Activated CD4-positive, alpha-beta T cell treated with anti-CD3 and anti-CD28 coated beads, Interleukin-2, amount 50 U/mL, for 24 hours (primary cell): ENCODE measurements at places on chromosomes 2 and 18.

DNA sequence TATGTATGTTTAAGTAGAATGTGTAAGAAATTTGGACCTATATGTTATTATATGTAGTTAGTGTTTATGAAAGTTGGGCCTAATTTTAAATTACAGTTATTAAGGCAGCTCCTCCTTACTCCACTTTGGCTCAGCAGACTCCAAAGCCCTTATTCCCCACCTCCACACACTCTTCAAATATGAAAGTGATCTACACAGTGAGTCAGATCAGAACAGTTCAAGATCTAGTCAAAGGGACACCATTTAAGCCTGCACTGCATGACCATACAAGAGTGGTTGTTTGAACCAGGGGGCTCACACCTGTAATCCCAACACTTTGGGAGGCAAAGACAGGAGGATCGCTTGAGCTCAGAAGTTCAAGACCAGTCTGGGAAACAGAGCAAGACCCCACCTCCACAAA is 21.2 kb upstream of the PMAIP1 start:
- DNase-seq, result no peak

DNA sequence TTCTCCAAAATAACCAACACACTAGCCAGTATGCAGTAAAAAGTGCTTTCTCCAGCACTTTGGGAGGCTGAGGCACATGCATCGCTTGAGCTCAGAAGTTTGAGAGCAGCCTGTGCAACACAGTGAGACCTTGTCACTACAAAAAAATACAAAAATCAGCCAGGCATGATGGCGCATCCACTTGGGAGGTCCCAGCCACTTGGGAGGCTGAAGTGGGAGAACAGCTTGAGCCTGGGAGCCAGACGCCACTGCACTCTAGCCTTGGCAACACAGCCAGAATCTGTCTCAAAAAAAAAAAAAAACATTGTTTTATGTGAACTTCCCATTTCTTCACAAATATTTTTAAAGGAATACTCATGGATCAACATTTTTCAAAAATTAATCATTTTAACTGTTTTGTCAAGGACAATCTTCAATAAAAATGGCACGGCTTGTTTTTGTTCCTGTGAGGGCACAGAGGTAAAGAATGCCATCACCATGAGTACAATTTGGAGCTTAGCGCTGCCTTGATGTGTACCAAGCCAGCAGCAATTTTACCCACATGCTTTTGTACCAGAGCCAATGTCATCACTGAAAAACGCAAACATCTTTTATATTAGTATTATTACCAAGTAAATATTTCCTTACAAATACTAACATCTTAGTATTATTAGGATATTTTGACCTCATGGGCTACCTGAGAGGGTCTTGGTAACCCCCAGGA is 26.7 kb downstream of the RAB1A start:
- DNase-seq, result no peak

DNA sequence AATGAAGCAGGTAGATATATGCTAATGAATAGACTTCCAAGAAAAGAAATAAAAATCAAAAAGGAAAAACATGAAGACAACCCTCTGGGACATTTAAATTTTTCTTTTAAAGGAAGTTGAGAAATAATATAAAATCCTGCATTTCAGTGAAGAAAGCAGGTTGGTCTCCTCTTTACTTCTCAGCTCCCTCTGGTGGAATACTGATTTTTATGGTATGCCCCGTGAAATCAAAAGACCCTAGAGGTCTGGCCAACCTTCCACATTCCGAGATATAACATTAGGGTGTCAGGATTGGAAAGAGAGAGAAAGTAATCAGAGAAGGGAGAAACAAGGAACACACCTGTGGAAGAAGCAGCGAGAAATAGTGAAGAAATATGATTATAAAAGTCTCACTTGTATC is 72.7 kb downstream of the DNER start:
- no peak for DNase-seq

- no peak for DNase-seq
Observed at GRCh38 chr2:212939777-212940531, 211.5 kb downstream of the IKZF2 start.

GRCh38 chr18:76522122-76522503 is 27.1 kb upstream of the ZNF516 start:
- no peak for DNase-seq

GRCh38 chr2:233832869-233833311 is 21.4 kb downstream of the HJURP start:
- no peak for DNase-seq

DNA sequence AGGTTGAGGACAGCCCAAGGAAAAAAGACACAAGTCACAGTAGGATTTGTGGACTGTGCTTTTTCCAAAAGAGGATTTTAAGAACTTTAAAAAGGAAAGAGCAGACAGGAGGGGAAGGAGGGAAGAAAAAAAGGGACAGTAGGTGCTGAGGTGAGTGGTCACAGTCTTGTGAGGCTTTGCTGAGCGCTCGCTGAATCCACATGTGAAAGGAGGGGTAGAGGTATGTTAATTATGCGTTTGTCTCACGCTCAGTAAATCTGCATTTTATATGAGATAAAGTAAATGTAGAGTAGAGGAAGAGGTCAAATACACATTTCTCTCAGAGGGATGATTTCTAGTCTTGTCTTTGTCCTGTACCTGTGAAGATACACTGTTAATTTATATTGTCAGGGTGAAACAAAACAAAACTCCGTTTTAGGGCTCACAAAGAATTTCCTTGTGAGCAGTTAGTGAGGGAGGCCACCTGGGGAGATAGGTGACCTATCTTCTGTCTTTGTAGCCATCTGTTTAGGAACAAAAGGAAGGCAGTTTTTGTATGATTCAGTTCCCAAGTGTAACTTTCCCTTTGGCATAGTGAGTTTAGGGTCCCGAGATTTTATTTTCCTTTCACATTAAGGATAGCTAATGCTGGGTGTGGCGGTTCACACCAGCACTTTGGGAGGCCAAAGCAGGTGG is 25.3 kb downstream of the GNAL start:
- no peak for DNase-seq

GRCh38 chr2:47238638-47239037 is 83.5 kb upstream of the STPG4 start:
- DNase-seq, result no peak

DNA sequence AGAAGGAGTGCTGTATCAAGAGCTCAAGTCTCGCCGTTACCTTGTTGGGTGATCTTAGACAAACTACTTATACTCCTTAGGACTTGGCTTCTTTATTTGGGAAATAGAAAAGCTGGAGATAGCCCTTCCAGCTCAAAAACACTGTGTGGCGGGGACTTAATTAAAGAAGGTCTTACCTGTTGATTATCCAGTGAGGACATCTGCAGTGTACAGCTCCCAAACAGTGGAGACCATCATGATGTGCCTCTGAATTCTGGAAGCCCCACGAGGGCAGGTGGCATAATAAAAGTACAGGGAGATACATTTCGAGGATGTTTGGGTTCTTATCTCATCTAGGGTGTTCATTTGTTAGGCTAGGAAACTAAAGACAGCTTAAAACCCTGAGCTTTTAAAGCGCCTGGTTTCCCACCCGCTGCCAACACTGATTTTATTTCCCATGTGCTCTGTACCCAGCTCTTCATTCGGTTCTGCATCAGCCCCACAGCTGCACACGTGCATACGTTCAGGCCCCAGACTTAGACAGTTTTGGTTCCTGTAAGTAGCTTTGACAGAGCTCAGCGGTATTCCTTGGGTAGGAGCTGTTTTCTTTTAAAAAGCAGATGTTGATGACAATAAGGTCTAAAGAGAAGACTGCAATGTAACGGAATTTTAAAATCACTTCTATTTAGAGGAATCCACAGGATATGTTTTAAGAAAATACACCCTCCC is 80.5 kb upstream of the SIX2 start:
- no peak for DNase-seq

GRCh38 chr2:22817197-22817596 is 567.8 kb upstream of the KLHL29 start:
- no peak for DNase-seq

DNA sequence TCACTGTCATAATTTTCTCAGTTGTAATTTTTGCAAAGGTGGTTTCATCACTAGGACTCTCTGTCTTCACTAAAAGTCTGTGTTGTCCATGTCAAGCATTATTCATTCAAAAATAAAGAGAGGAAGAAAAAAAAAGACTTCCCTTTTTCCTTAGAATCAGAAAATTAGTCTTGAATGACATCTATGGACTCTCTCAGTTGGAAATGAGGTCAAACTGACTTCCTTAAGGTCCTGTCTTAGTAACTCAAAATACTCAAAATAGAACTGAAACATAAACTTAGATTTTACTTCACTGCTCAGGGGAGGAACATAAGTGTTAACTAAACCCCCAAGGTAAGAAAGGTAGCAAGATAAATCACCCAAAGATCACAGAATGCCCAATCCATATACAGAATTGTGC is 2.2 kb upstream of the ZNF407 start:
- DNase-seq, result no peak

DNA sequence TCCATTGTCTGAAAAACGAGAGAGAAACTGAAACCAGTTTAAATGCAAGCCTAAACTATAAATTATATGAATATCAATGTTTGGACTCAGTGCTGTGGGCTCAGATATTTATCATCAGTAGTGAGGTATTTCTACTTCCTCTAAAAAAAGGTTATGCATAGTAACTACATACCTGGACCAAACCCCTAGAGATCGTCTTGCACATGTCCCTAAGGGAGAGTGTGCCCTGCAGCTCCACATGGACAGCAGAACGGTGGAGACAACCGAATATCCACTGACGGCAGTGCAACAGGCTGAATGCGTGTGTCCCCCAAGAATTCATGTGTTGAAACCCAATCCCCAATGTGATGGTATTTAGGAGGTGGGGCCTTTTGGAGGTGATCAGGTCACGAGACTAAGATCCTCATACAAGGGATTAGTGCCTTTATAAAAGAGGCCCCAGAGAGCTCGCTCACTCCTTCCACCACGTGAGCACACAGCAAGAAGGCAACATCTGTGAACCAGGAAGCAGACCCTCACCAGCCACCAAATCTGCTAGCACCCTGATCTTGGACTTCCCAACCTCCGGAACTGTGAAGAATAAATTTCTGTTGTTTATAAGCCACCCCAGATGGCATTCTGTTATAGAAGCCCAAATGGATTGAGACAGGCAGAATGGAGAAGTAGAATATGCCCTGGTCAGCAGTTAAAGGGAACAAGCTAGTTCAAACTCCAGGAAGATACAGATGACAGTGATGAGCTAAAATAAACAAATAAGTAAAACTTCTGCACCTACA is 208.4 kb downstream of the ANAPC1 start:
- DNase-seq, result no peak

DNA sequence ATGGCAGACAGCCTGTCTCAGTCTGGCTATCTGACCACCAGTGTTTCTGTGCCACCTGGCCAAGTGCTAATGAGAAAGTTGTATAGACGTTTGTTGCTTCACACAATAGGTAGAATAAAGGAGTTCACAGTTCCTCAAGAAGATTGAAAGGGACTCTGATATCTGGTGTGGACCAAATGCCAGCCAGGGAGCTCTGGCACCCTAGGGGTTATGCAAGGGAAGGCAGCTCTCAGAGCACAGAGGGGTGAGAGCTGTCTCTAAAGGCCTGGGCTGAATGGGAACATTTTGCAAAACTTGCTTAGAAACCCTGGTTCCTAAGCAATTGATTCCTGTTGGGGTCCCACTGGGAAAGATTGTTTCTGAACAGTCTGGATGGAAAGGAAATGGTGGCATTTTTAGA is 553.8 kb downstream of the EPHA4 start:
- no peak for DNase-seq

DNA sequence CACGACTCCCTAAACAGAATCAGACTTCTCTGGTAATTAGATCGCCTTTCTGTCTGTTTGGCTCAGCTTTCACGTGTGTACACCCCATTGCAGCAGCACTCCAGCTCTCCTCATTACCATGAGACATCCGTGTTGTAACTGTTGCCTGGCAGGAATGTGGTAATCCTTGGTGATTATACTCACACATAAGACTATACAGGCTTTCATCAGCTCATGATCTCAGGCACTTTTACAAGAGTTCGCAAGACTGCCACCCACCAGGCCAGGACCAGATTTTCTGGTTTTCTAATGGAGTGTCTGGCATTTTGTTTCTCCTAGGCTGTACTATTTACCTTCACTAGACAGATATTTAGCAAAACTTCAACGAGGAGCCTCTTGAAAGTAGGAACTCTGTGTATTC is 50.2 kb downstream of the ACVR1 start:
- DNase-seq, result no peak

DNA sequence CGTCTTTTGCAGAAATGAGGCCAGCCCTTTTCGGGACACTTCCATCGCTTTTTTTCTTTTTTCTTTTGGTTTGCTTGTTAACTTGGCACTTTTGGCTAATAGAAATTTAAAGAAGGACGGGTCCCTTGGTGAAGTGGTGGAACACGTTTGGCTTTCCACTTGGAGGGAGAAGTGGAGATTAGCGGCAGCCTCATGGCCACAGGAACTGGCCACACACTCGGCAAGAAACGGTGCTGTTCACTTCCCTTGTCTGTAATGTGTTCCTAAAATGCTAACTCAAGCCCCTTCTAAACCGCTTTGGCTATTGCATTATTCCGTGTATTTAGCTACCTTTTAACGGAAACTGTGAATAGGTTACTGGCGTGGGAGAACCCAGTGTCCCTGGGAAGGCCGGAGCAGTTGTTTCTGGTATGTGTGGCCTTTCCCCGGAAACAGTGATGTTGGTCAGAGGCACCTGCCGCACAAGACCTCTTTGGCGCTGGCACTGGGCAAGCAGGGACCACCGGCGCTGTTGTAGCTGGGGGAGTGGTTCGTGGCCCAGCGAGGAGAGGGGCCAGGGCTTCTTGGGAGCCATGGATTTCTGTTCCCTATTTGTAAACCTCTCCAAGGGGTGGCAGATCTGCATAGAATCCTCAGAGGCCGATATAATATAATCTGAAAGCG is 981 bp downstream of the RAMP1 start:
- no peak for DNase-seq

DNA sequence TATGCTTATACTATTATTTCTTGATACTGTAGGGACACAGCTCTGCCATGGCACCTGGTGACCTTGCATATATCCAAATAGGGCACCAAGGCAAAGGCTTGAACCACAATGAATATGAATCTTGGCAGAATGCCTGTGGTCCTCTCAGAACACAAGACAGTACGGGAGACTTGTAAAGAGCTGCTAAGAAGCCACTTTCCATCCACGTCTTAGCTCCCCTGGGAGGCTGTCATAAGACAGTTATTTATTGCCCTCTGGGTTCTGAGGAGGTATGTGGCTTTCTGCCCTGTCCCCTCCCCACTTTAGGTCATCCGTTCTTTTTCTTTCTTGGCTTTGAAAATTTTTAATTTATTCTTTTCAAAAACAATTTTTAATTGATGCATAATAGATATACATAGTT is 29.8 kb upstream of the MRPL33 start:
- no peak for DNase-seq

DNA sequence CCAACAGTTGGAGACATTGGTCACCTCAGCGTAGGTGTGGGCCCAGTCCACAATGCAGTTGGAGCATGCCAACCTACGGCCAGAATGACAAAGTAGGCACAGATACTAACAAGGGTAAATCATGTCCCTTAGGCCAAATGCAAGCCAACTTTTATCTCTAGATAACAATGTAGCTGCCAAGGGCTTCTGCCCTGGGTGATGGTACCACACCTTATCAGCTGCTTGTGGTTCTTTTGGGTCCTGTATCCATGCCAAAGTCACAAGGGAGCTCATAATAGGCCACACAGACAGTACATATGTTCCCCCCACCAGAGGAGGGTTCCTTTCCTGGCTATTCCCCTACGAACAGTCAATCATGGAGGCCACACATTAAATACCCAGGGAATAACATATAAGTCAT is 19.1 kb downstream of the PHOSPHO2 start:
- no peak for DNase-seq
